Left lung (tissue), 14 donors: ENCODE measurements at places on chromosomes 4 and X. TPM values are rescaled to one million over a fixed set of nuclear protein-coding genes. Genes with fewer than 3 reads are reported as not detected.

GRCh38 chr4:139286186-139286698 is 6.2 kb upstream of the MGARP start:
- no peaks in the 10 kb centered on the region for H3K27me3 ChIP-seq
- no peak for DNase-seq
- no peak overlapping the region for H3K27ac ChIP-seq
- no peak overlapping the region for H3K4me3 ChIP-seq
- peaks cover 32% of the 10 kb centered on the region for H3K36me3 ChIP-seq

FGD1 gene
- total RNA-seq = 5.3 TPM

GRCh38 chr4:126532527-126532926 is 1100.2 kb upstream of the INTU start:
- H3K4me3 ChIP-seq = no peak overlapping the region
- no peaks in the 10 kb centered on the region for H3K36me3 ChIP-seq
- H3K27me3 ChIP-seq = no peaks in the 10 kb centered on the region
- no peak for DNase-seq
- no peaks in the 10 kb centered on the region for H3K4me1 ChIP-seq
- no peak overlapping the region for H3K27ac ChIP-seq

DNA sequence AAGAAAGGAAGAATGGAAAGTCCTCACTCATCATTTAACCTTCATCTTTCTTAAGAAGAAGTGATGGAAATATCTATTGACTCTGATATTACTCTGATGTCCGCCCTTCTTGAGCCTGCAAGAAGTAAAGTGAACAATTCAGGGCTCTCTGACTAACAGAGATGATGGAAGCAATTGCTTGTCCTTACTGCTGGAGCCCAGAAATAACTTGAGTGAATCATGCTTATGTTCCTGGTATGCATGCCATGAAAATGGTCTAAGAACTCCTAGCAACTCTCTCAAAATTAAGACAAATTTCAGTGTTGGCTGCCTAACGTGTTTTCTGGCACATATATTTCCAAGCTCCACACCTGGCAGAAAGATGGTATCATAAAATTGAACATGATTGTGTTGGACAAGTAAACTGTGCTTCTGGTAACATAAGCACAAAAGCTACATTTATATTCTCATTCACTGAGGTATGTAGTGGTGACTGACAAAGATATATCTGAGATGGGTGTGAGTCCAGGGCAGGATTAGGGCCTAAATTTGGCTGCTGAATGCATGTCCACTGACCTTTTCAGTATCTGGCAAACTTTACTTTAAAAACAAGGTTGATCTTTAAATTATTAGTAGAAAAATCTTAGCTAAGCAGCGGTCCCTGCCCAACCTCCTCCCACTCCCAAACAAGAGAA is 109.2 kb upstream of the OTUD4 start:
- H3K36me3 ChIP-seq = no peaks in the 10 kb centered on the region
- no peaks in the 10 kb centered on the region for H3K27me3 ChIP-seq
- H3K4me1 ChIP-seq = no peaks in the 10 kb centered on the region

CCDC120 gene
- total RNA-seq = 9.7 TPM

- no peaks in the 10 kb centered on the region for H3K27me3 ChIP-seq
- DNase-seq = no peak
- peaks cover 23% of the 10 kb centered on the region for H3K4me1 ChIP-seq
- no peak overlapping the region for H3K4me3 ChIP-seq
- H3K36me3 ChIP-seq = no peaks in the 10 kb centered on the region
- no peak overlapping the region for H3K27ac ChIP-seq
Measured at GRCh38 chrX:109728173-109728535, 4.9 kb downstream of the ACSL4 start.

BEX1 gene
- 0.44 TPM for total RNA-seq
